Fibroblast of skin of left biceps (primary cell): ENCODE measurements at places on chromosomes 1 and 21.

DNA sequence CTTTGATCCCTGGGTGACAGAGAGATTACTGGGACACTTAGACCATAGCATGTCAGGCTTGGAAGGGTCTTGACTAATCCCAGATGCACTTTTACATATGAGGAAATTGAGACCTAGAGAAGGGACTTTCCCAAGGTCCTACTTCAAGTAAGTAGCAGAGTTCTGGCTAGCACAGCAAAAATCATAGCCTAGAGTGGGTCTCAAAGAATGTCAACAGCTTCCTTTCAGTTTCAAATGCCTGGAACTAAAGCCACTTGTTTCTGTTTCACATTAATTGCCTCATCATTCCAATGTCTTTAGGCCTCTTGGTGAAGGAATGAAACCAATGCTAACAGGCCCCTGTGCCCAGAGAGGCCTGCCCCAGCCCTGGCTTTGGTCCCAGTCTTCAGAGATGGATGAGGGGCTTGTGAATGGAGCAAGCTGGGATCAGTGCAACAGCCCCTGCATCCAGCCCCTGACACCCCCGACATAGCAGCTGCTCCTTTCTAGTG is 26.6 kb downstream of the ATF3 start:
- DNase-seq: no peak

DNA sequence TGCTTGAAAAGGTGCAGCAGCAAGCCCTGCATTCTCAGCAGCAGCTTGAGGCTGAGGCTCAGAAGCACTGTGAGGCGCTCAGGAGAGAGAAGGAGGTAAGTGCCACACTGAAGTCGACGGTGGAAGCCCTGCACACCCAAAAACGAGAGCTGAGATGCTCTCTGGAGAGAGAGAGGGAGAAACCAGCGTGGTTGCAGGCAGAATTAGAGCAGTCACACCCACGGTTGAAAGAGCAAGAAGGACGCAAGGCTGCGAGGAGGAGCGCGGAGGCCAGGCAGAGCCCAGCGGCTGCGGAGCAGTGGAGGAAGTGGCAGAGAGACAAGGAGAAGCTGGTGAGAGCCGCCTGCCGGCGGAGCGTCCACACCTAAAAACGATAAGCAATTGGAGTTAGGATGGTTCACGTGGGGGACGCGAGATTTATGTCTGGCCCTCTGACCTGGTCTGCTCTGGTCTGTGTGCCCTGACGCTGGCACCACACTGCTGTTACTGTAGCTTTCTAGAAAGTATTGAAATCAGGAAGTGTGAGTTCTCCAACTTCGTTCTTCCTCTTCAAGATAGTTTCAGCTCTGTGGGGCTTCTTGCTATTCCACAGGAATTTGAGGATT is 26.7 kb upstream of the DIP2A start:
- no peak for DNase-seq

DNA sequence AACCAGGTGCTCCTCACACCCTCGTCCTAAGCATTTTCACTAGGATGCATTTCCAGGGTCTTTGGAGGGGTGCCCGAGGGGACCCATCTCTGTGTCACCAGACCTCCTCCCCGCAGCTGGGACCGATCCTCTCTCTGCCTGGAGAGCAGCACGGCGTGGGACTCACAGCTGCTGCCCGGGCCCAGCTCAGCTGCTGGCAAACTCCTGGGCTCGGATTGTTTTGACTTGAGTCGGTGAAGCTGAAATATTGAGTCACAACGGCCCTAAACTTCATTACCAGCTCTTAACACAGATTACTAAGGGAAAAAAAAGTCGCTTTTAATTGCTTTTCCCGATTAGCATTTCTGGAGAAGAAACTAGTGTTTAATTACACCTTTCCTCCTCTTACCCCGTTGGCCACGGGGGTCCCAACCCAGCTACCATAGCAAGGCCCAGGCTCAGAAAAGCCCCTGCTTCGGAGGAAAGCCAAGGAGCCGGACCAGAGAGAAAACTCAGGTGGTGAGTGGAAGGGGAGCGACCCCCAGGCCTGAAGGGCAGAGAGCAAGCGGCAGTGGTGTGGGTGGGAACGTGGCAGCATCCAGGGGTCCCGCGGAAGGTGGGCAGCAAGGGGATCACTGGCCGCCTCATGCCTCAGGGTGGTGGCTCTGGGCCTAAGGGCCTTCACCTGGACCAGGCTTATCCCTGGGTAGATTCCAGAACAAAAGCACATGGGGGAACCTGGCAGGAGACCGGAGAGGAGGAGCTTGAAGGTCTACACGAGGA is 41.7 kb downstream of the CASZ1 start:
- DNase-seq: no peak

GRCh38 chr1:61612602-61613001 is 112.3 kb downstream of the TM2D1 start:
- DNase-seq: no peak

DNA sequence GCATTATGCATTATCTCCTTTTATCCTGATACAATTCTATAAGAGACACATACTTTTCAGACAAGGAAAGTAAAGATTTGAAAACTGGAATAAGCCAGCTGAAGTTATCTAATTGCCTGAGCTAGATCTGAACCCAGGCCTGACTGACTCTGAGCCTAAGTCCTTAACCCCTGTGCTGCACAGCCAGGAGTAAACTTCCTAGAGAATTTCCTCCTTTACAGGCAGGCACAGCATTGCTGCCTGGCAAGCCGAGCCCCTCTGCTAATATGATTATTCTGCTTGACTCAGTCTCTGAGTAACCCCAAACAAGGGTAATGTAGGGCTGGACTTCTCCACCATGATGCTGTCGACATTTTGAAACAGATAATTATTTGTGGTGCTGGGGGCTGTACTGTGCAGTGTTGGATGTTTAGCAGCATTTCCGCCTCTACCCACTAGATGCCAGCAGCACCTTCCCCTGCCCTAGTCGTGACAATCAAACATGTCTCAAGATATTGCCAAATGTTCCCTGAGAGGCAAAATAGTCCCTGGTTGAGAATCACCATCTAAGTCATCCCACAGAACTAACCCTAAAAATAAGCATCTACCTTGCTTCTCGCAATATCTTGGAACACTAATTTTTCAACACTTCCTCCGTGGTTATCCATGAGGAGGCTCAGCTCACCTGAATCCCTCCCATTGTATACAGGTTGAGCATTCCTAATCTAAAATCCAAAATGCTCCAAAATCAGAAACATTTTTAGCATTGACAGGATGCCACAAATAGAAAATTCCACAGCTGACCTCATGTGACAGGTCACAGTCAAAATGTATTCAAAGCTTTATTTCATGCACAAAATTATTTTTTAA is 18.5 kb downstream of the CAMK1G start:
- DNase-seq: no peak

- DNase-seq: no peak
Observed at GRCh38 chr21:42649122-42650032, 4.0 kb upstream of the PDE9A start.

GRCh38 chr1:237282208-237282783 is 240.3 kb downstream of the RYR2 start:
- DNase-seq: no peak

DNA sequence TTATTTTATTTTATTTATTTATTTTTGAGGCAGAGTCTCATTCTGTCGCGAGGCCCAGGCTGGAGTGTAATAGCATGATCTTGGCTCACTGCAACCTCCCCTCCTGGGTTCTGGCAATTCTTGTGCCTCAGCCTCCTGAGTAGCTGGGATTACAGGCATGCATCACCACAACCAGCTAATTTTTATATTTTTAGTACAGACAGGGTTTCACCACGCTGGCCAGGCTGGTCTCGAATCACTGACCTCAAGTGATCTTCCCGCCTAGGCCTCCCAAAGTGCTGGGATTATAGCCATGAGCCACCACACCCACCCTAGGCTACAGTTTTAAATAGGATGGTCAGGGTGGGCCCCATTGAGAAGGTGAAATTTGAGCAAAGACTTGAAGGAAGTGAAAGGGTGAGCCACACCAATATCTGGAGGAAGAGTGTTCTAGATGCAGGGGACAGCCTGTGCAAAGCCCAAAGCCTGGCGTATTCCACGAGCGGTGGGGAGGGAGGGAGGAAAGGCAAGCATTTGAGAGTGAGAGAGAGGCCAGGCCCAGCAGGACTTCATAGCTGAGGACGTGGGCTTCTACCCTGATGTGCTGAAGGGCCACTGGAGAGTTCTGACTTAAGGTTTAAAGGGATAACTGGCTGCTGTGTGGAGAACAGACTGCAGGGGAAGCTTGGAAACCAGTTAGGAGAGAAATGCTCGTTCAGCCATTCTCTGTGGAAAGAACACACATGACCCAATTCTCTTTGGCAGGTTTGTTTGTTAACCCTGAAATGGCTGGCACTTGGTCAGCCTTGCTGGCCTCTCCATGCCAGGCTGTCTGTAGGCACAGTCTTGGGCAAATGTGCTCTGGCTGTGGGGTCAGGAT is 62.6 kb upstream of the FAM20B start:
- DNase-seq: no peak

DNA sequence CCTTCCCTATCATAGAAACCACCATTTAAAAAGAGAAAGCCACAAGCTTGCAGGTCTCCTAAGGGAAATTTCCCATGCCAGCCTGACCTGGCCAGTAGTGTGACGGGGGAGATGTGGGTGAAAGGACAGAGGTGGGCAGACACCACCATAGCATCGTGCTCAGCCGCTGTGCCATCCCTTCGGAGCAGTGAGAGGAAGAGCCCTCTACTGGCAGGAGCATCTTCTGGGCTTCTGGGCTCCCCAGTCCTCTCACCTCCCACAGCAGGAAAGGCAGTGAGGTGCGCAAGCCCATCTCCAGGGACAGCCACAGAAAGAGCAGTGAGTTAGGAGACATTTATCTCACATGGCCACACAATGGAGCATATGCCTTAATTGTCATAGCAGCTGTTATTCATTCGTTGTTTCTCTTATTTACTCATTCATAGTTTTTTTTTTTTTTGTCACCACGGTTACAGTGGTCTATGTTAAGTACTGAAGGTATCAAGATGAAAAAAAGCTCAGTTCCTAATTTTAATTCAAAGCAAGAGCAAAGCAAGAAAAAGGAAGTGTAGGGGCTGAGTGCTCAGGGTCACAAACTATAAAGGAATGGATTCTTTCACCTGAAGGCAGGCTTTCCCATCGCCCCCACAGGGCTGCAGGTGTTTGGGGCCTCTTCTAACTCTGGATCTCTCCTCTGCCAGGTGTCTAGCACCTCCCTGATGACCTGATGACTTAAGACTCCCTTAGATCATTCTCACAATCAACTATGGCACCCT is 48.8 kb upstream of the CAMK1G start:
- no peak for DNase-seq

DNA sequence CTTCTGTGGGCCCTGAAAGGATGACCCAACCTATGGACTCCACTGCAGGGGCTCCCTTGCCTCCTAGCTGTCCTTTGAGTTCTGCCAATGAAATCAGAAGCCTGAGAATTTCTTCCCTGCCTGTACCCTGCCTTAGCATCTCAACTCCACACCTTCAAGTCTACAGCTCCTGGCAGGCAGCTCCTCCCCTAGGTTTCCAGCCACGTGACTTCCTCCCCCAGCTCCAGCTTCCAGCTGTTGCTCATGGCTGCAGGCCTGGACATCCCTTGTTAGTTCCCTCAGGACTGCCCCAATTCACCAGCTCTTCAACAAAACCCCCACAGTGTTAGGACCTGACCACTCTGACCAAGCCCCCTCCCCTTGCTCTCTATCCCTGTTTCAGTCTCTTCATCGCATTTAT is 2.4 kb downstream of the RCAN1 start:
- DNase-seq: no peak
